Adrenal gland (tissue), 19 donors: ENCODE measurements at places on chromosomes 6 and 20. TPM values are rescaled to one million over a fixed set of nuclear protein-coding genes. Genes with fewer than 3 reads are reported as not detected.

ZNF337 gene
- total RNA-seq = 24.3 TPM

CRIP3 gene
- not detected for total RNA-seq

GLP1R gene
- total RNA-seq = 0.42 TPM

CEP43 gene
- total RNA-seq = 13.9 TPM
